ENCODE measurements at places on chromosomes 3 and 15. TPM values are rescaled to one million over a fixed set of nuclear protein-coding genes. Genes with fewer than 3 reads are reported as not detected.

The RNU6-1 gene
- not detected for total RNA-seq

The CCR3 gene
- 0.29 TPM for total RNA-seq

DNA sequence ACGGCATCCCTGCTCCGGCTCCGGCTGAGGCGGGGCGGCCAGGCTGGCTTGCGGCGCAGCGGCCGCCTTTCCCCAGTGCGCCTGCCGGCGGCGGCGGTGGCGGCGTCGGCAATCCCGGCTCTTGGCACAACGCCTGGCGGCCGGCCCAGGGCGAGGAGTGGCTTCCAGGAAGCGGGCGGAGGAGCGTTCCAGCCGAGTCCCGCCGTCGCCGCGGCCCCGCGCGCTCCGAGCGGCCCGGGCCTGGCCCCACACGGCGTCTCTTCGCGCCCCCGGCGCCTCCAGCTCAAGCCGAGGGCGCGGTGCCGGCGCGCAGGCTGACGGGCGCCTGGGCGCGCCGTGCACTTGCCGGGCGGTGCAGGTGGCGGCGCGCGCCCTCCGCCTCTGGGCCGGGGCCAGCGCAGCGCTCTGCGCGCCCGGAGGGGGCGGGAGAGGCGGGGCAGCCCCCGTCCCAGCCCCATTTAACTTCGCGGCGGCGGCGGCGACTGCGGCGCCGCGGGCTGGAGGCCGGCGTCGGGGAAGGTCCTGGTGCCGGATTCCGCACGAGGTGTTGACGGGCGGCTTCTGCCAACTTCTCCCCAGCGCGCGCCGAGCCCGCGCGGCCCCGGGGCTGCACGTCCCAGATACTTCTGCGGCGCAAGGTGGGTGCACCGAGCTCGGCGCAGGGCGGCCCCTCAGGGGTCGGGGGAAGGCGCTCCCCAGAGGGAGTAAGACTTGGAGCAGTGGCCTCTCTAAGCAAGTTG lies at the start of gene ADAMTSL3:
Gene ADAMTSL3, plus strand, starts transcription at position 485 of the 740 bp plus-strand sequence. CDS start 1,639 bp downstream, outside the sequence.
- no peaks in the 10 kb centered on the region for H3K27me3 ChIP-seq
- no peaks in the 10 kb centered on the region for H3K36me3 ChIP-seq
- peak within 1 kb of the TSS; percentile 17 for H3K27ac ChIP-seq
- H3K4me3 ChIP-seq, result peak within 1 kb of the TSS; percentile 87

The TLR9 gene
- total RNA-seq, result 0.81 TPM

The CYP1A2 gene
- not detected for total RNA-seq

- no peak for DNase-seq
- H3K4me1 ChIP-seq, result no peaks in the 10 kb centered on the region
- H3K4me3 ChIP-seq, result no peak overlapping the region
- H3K27ac ChIP-seq, result no peak overlapping the region
- no peaks in the 10 kb centered on the region for H3K27me3 ChIP-seq
Measured at GRCh38 chr3:167716920-167717319, 17.8 kb downstream of the PDCD10 start.

DNA sequence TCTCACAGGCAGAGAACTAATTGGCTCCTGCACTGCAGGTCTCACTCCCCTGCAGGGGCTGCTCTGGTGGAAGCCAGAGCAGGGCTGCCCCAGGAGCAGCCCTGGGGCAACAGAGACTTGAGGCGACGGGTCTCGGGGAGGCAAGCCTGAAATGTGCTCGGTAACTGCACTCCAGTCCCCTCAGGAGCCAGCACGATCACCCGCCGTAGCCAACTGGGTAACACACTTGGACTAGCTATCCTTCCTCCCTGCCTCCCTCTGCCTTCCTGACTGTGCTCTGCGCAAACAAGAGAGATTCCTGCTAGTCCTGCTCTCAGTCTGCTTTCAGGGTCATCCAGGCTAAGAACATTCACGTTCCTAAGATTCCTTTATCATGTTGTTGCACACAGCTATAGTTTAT lies 140.7 kb upstream of the NSMCE3 start:
- H3K4me3 ChIP-seq, result no peak overlapping the region
- no peak overlapping the region for H3K27ac ChIP-seq
- H3K36me3 ChIP-seq, result no peaks in the 10 kb centered on the region
- DNase-seq, result no peak
- H3K4me1 ChIP-seq, result no peaks in the 10 kb centered on the region

GRCh38 chr3:196192524-196193051 lies 18.6 kb downstream of the ZDHHC19 start:
- DNase-seq, result no peak
- H3K4me1 ChIP-seq, result no peaks in the 10 kb centered on the region
- no peaks in the 10 kb centered on the region for H3K36me3 ChIP-seq
- no peak overlapping the region for H3K4me3 ChIP-seq

The VWA5B2 gene
- total RNA-seq, result not detected

DNA sequence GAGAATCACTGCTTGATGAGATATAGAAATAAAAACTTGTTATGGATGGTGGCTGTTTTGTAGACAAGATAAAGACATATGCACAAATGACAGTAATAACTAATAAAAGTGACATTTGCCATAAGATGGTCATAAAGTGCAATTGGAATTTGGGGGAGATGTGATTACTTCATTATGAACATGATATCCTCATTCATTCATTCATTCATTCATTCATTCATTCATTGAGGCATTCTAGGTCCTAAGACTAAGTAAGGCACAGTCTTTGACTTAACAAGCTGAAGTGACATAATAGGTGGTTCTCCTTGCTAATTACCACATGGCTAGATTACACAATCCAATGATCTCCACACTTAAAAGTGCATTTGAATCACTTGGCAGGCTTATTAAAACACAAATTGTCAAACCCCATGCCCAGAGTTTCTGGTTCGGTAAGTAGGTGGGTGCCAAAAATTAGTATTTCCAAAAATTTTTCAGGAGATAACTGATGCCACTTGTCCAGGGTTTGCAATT lies 18.9 kb downstream of the RAP2B start:
- no peaks in the 10 kb centered on the region for H3K36me3 ChIP-seq
- DNase-seq, result no peak
- no peaks in the 10 kb centered on the region for H3K27me3 ChIP-seq

- H3K36me3 ChIP-seq, result no peaks in the 10 kb centered on the region
- H3K4me1 ChIP-seq, result peaks cover 9% of the 10 kb centered on the region
- H3K27ac ChIP-seq, result no peak overlapping the region
Measured at GRCh38 chr3:4750306-4750968, 228.8 kb upstream of the BHLHE40 start.

Data from aorta (tissue), 5 donors.